ENCODE measurements at places on chromosomes 11 and 22.

DNA sequence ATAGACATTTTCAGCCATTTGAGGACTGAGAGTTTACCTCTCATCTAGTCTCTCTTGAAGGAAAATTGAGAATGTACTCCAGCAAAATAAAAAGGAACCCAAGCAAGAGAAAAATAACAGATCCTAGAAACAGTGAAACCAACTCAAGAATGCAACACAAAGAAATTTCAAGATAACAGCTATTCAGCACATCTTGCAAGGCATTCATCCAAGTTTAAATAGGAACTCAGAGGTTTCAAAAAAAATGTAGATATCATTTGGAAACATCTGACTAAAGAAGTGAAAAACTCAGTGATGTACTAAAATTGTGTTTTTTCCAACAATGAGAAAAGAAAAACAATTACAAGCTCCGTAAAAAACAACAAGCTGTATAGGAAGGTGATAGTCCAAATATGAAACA is 76.4 kb downstream of the TMEM135 start:
- DNase-seq: peak; percentile 5

- DNase-seq: peak; percentile 39
These were observed 4.6 kb upstream of the BIRC3 start for GRCh38 chr11:102312667-102313066.

GRCh38 chr11:12694183-12694531 is 19.9 kb downstream of the TEAD1 start:
- DNase-seq: no peak

GRCh38 chr11:103488031-103488461 is 378.8 kb downstream of the DYNC2H1 start:
- no peak for DNase-seq

DNA sequence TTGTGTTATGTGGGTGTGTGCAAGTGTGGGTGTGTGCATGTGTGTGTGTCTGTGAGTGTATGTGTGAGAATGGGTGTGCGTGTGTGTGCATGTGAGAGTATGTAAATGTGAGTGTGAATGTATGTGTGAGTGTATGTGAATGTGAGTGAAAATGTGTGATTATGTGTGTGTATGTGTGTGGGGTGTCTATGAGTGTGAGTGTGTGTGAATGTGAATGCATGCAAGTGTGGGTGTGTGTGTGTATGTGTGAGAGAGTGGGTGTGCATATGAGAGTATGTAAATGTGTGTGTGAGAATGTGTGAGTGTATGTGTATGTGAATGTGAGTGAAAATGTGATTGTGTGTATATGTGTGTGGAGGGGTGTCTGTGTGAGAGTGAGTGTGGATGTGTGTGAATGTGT is 1292.7 kb downstream of the TBC1D22A start:
- DNase-seq: no peak

DNA sequence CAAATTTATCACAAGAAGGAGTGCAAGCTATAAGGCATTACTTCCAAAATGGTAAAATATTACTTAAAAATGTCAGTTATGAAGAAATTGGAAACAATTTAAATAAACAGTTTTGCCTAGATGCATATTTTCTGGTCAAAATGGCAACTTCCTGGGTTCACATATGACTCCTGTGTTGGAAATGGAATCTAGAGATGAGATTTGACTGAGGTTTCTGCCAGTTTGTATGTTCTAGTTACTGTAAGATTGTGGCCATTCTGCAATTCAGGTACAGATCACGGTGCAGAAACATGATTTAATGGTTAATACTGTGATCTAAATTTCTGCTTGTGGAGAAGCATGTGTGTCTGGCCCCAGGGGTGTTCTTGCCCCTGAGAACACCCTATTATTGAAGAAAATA is 3.4 kb upstream of the OR4C6 start:
- no peak for DNase-seq

GRCh38 chr11:16099343-16099900 is 256.9 kb downstream of the SOX6 start:
- peak; percentile 46 for DNase-seq

GRCh38 chr11:116888884-116889549 is 51.6 kb upstream of the APOA1 start:
- no peak for DNase-seq

GRCh38 chr22:29457730-29458129 is 19.3 kb downstream of the RFPL1 start:
- peak; percentile 58 for DNase-seq

DNA sequence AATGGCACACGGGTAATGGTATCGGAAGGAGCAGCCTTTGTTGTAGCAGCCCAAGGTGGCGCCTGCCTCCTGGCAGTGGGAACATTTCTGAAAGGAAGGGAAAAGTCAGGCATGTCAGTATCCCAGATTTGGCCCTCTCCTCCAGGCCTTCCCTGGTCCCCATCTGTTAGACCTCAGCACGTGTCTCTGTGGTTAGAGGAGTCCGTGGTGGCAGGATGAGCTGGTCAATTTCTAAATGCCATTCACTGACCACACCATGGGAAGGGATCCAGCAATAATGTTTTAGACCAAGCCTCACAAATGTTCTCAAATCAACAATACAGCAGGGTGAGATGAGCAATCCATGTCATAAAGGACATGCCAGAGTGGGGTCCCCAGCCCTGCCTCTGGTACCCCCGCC is 49.0 kb upstream of the CYP2D6 start:
- DNase-seq: peak; percentile 94

GRCh38 chr11:120195601-120196320 is 15.1 kb upstream of the OAF start:
- DNase-seq: no peak

- no peak for DNase-seq
These were observed 21.0 kb upstream of the HTATIP2 start for GRCh38 chr11:20342347-20343141.

DNA sequence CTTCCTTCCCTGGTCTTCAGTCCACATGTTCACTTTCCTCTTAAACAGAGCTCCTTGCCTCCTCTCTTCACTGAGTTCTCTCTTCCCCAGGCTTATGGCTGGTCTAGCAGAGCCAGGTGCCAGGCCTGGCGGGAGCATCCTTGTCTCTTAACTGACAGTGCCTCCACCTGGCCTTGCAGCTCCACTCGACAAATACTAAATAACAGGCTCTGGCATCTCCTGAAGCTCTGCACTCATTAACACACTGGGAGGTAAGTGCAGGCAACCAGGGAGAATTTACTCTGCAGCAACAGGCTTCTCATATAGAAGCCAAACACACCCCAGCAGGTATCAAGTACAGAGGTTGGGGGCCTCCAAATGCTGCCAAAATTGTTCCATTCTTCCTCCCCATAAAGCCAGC is 438.1 kb downstream of the SOX6 start:
- DNase-seq: no peak

DNA sequence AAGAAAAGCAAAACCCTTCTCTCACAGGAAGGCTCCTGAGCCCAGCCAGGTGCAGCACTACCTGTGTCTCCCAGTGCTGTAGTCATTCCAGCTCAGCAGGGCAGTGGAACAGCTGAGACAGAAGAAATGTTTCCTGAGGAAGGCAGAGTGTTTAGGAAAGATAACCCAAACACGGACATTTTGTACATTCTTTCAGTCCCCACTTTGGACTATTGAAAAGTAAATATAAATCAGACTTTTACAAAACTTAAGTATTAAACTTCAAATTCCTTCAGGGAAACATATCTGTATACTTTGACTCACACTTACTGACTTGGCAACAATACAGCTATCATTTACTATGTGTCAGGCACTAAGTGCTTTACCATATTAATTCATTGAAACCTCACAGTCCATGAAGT is 40.4 kb downstream of the RRAS2 start:
- peak; percentile 43 for DNase-seq

DNA sequence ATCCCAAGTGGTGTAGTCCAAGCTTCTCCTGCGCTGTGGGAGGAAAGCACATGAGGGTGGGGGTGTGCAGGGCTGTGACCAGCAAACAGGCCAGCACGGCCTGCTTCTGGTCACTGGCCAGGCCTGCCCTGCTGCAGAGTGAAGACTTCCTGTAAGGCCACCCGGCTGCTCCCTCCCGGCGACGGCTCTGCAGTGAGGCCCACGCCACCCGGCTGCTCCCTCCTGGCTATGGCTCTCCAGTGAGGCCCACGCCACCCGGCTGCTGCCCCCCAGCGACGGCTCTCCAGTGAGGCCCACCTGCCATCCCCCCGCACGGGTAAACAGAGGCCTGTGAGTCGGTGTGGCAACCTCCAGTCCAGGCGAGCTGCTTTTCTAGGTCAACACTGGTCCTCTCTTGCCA is 31.4 kb upstream of the BRSK2 start:
- DNase-seq: no peak

- no peak for DNase-seq
These were observed 43.0 kb upstream of the SLC5A12 start for GRCh38 chr11:26764825-26765224.

- peak; percentile 88 for DNase-seq
These were observed at the start of gene ARHGEF17 for GRCh38 chr11:73308003-73308960. Gene ARHGEF17, plus strand, starts transcription at chr11:73308276. Its CDS starts 363 bp downstream, at chr11:73308639.

DNA sequence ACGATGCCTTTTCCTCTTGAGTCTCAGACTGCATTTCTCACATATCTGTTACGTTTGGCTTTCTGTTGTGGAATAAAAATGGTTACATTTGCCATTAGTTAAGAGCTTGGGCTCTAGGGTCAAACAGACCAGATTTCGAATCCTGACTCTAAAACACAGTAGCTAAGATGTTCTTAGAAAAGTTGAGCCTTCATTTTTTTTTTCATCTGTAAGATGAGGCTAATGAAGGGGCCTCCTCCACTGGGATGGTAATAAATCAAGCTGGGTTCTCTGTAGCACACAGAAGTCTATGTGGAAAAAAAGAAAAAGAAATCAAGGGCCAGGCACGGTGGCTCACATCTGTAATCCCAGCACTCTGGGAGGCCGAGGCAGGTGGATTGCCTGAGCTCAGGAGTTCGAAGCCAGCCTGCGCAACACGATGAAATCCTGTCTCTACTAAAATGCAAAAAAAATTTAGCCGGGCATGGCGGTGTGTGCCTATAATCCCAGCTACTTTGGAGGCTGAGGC is 49.9 kb upstream of the CAPRIN1 start:
- DNase-seq: no peak

DNA sequence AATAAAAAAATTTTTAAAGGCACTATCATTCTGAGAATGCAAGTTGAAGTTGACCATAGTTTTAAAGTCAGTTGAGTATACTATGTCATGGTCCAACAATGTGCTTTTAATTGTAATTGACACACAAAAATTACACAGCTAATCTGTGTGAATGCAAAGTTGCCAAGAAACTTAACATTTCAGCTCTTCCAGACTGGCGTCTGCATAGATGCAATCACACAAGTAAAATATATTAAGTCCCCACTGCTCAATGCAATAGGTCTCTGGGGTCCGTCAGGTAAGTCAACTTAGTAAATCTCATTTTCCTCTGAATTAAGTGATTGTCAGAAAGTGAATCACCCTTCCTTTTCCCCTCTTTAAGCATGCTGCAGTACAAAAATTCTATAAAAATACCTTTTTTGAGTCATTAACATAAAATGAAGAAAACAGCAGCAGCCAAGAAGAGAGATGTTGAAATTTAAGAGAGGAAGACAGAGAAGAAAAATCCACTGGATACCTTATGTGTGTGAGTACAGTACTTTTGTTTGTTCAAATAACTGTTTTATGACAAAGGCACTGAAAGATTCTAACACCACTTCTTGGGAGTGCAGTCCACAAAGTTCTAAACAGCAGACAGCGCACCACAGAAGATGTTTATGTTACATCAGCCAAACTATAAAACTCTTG is 5.1 kb downstream of the FZD4 start:
- peak; percentile 83 for DNase-seq

DNA sequence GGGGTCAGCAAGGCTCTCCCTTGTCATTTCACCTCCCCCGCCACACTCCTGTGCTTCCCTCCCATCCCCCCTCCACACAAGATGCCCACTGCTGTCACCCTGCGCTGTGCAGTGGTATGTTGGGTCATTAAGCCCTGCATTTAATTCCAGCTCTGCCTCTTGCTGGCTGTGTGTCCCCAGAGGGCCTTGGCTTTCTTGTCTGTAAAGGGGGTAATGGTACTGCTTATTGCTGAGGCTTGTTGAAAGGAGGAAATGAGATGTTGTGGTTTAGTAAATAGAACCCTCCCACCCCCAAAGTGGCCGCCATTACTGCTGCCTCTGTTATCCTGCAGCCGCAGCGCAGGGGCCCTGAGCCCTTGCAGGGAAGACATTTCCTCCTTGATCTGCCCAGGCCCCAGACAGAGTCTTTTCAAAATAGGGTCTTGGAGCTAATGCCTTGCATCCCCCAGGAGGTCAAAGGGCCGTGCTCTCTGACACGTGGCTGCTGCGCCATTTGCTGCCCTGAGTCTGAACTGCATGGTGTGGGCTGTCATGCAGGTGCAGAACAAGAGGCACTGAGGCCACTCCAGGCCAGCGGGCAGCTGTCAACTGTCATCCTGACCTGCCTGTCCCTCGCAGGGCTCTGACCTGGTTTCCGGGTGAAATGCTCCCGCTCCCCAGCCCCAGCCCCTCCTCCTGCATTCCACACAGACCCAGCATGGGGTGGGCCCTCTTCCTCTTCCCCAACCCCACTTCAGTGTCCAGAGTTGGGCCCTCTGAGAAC is 18.7 kb downstream of the PVALB start:
- DNase-seq: no peak

DNA sequence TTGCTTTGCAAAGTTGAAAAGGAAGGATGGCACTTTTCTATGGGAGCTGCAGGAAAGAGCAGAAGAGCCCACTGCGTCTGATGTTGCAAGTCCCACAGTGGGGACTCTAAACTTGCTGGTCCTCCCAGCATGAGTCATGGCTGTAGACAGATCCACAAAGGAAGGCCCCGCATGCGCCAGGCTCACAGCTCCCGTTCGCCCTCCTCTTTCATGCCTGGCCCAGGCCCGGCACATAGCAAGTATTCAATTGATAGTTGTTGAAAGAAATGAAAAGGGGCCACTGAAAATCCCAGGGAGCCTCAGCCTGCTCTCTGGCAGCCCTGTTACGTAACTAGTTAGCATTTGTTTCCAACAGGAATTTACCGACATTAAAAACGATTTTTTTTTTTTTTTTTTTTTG is 18.9 kb downstream of the AP1B1 start:
- peak; percentile 76 for DNase-seq

- no peak for DNase-seq
These were observed 12.9 kb downstream of the CDC45 start for GRCh38 chr22:19492504-19493174.

DNA sequence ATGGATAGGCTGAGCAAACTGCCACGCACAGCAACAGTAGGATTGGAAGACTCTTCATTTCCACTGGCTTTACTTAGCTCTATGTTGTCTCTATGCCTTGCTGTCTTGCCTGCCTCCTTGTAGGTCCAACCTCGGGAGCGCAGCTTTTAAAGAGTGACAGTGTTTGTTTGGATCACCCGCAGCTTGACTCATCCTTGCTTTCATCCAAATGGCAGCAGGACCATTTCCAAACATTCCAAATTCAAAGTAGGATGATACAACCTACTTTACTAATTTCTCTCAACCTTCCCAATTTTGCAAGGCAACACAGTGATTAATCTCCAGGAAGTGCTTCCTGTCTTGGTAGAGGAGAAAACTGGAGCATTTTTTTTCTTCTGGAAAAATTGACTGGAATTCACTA is at the start of gene MMP3:
TSS of gene MMP3 (minus strand) at position 121 of the 400 bp plus-strand sequence. CDS start at position 58, 63 bp downstream.
- DNase-seq: peak; percentile 87

DNA sequence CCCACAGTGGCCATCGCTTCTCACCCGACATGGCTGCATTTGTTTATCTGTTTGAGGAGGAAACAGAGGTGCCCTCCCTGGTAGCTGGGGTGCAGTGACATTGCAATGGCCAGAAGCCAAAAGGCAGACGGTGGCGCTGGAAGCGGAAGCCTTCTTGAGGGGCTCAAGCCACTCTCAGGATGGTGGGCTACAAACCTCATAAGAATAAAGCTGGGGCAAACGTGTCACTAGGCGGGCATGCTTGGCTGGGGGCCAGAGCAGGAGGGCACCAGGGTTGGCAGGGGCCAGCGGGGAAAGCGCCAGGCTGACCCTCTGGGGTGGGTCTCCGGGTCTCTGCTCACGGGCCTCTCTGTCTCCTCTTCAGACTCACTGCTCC is 12.6 kb downstream of the TNNT3 start:
- DNase-seq: no peak

Data from EH (cell line).